Osteoblast (primary cell): ENCODE measurements at places on chromosomes 16 and 17.

- no peaks in the 10 kb centered on the region for H3K27me3 ChIP-seq
- peak; percentile 84 for DNase-seq
- H3K36me3 ChIP-seq: no peaks in the 10 kb centered on the region
- peak overlapping the region; percentile 56 for H3K27ac ChIP-seq
- no peak overlapping the region for H3K4me3 ChIP-seq
- peaks cover 18% of the 10 kb centered on the region for H3K4me1 ChIP-seq
Measured at GRCh38 chr16:89343501-89344457, 126.3 kb downstream of the ZNF778 start.

DNA sequence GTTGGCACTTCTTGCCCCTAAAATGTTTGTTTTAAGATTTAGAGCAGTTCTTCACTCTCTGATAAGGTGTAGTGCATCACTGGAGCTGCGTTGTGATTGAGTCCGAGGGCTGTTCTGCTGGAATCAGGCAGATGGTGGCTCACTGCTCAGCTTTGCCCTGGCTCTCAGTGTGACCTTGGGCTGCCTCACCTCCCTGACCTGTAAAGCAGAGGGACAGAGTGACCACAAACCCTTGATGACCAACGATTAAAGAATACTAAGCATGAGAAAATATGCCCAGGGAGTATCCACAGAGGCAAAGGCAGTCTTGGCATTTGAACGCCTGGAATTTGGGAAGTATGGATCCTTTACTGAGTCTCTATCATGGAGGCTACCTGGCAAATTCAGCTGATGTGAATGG, 18.1 kb downstream of the CMIP start:
- DNase-seq: peak; percentile 36
- no peaks in the 10 kb centered on the region for H3K27me3 ChIP-seq
- no peak overlapping the region for H3K27ac ChIP-seq
- H3K4me1 ChIP-seq: peaks cover 16% of the 10 kb centered on the region
- no peak overlapping the region for H3K4me3 ChIP-seq

GRCh38 chr17:71084219-71084618, 914.9 kb downstream of the KCNJ2 start:
- H3K4me3 ChIP-seq: no peak overlapping the region
- no peaks in the 10 kb centered on the region for H3K27me3 ChIP-seq
- no peak overlapping the region for H3K27ac ChIP-seq
- DNase-seq: no peak
- H3K36me3 ChIP-seq: no peaks in the 10 kb centered on the region

DNA sequence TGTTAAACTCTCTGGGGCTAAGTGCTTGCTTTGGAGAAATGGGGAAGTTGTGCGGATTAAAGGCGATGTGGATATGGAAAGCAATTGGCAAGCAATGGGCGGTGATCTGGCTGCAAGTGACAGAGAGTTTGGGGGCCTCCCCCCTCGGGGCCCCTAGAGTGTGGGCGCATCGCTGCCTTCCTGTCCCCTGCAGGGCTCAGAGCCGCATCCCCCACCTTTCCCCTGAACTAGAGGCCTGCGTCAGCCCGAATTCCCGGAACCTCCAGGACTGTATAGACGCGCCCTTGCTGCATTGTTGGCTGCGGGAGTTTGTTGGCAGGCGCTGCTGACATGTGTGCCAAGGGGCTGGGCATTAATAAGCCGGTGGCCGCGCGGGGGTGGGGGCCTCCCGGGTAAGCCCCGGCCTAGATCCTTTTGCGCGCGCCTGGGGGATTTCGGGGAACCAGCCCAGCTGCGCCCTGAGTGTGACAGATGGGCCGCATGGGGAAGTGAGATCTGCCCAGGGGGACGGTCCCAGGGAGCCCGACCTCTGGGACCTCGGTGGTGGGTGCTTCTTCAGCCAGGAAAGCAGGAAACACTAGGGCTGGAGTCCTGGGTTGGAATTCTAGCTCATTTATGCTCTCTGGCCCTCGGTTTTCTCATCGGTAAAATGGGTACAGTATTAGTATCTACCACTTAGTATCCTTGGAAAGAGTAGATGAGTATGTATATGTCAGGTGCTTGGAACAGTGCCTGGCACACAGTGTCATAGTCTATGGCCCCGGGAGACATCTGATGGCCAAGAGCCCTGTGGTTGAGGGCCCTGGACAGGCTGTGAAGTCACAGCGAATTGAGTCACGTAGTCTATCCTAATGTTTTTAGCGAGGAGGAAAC, 1.0 kb downstream of the EEF2K start:
- H3K27me3 ChIP-seq: no peaks in the 10 kb centered on the region
- peak overlapping the region; percentile 85 for H3K4me3 ChIP-seq
- DNase-seq: peak; percentile 94
- peak overlapping the region; percentile 71 for H3K27ac ChIP-seq
- H3K4me1 ChIP-seq: peaks cover 11% of the 10 kb centered on the region

DNA sequence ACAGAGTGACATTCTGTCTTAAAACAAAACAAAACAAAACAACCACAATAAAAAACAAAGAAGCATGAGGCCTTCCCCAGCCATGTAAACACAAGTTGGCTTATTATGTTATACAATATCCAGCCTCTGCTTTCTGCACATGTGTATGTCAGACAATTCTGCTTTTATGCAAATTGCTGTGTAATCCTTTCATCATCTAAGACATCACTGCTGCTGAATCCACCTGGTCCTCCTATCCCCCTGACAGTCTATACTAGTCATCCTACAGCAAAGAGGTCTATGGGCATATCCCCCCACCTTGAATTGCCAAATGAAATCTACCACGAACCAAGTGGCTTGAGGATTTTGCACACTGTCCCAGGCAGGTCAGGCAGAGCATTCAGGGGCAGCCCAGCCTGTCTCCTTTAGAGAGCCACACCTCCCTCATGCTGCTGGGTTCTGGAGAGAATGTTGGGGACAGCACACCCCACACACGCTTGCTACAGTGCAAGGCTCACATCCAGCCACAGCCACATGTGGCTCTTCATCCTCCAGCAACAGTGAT, 339.6 kb upstream of the CDH5 start:
- H3K27me3 ChIP-seq: no peaks in the 10 kb centered on the region
- DNase-seq: no peak

DNA sequence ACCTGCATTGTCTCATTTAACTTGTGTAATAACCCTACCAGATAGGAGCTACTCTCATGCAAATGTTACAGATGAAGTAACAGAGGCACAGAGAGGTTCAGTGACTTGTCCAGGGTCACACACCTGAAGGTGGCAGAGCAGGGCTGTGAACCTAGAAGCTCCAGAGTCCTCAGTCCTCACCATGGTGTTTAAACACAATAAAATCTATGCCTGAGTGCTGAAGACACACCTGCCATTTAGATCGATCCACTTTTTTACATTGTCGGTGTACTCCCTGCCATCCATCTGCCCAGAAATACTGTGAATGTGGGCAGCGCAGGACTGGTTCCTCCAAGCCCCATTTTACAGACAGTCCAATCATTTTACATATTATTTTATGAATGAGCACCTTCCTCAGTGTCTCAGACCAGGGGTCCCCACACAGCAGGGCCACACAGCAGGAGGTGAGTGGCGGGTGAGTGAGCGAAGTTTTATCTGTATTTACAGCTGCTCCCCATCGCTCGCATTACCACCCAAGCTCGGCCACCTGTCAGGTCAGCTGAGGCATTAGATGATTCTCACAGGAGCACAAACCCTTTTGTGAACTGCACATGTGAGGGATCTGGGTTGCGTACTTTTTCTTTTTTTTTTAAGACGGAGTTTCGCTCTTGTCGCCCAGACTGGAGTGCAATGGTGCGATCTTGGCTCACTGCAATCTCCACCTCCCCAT, 5.6 kb downstream of the IL4R start:
- H3K4me3 ChIP-seq: no peak overlapping the region
- H3K27me3 ChIP-seq: no peaks in the 10 kb centered on the region
- no peak overlapping the region for H3K27ac ChIP-seq
- DNase-seq: no peak

DNA sequence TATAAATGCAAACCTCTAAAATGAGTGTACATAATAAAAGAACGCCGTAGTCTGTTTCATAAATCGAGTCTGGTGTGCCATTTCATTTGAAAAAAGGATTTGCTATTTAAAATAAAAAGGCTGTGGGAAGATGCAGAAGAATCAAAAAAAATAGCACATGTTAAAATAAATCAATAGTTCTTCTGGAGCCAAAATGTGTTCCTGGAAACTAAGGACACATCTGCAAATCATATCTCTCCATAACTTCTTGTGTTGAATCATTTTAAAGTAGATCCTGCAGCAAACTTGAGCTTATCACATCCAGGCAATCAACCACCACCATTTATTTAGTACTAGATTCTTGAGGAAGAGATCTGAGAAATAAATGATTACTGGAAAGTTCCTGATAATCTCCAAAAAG, 29.0 kb downstream of the XPO6 start:
- peaks cover 59% of the 10 kb centered on the region for H3K4me1 ChIP-seq
- no peak overlapping the region for H3K4me3 ChIP-seq
- peaks cover 10% of the 10 kb centered on the region for H3K36me3 ChIP-seq
- no peaks in the 10 kb centered on the region for H3K27me3 ChIP-seq

GRCh38 chr17:69858460-69858859, 216.6 kb upstream of the KCNJ16 start:
- H3K36me3 ChIP-seq: no peaks in the 10 kb centered on the region
- no peak overlapping the region for H3K4me3 ChIP-seq
- H3K27ac ChIP-seq: no peak overlapping the region

DNA sequence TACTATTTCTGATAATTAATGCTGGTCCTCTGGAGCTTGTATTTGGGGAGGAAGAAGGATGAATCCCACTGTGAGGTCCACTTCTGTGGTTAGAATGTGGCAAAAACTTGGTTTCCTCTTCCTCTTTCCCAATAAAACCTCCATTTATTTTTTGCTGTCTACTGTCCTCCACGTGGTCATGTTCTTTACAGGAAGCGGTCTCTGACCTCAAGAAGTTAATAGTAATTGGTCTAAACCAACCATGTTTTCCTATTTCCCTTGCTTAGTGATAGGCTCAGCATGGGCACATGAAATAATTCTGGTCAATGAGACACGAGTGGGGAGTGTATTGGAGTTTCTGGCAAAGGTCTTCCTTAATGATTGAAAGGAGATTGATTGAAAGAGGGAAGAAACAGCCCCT, 33.9 kb downstream of the CHP2 start:
- DNase-seq: no peak
- no peaks in the 10 kb centered on the region for H3K36me3 ChIP-seq
- H3K4me1 ChIP-seq: no peaks in the 10 kb centered on the region

DNA sequence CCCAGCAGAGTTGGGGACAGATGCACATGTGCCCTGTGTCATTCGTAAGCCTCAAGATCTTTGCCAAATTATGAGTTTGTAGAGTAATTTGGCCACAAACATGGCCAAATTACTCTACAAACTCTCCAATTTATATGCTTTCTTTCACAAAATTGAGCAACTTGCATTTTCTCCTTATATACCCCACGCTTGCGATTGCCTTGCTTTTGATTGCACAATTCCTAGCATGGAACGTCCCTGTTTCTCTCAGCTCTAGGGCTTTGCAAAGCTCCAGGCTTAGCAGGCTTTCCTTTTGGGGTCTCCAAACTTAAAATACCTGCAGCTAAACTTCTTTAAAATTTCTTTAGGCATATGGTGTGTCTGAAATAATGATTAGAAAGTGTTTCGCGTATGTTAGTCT, 28.5 kb upstream of the MAF start:
- H3K4me3 ChIP-seq: no peak overlapping the region
- H3K27me3 ChIP-seq: no peaks in the 10 kb centered on the region
- DNase-seq: no peak
- H3K4me1 ChIP-seq: peaks cover 12% of the 10 kb centered on the region

DNA sequence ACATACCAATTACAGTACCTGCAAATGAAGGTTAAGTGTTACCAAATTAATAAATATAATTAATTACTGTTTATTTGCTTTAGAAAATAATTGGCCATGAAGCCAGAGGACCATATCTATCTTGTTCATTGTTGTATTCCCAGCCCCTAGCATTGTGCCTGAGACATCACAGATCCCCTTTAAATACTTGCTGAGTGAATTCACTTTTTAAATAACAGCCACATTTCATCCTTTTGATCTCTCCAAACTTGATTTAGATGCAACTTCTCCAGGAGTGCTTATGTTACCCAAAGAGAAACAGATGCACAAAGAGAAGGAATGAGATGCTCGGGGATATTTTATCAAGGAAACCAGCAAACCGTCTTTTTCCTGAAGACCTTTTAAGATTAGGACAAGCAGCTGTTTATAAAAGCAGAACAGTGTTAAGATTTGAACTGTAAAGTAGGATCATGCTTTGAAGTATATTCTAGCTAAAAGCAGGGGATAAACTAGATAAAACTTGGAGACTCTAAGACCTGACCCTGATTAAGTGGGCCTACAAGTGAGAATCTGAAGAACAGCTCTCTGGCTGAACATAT, 66.3 kb downstream of the CHD9 start:
- H3K4me1 ChIP-seq: no peaks in the 10 kb centered on the region
- H3K36me3 ChIP-seq: no peaks in the 10 kb centered on the region
- H3K4me3 ChIP-seq: no peak overlapping the region
- no peak for DNase-seq
- no peaks in the 10 kb centered on the region for H3K27me3 ChIP-seq
- no peak overlapping the region for H3K27ac ChIP-seq

DNA sequence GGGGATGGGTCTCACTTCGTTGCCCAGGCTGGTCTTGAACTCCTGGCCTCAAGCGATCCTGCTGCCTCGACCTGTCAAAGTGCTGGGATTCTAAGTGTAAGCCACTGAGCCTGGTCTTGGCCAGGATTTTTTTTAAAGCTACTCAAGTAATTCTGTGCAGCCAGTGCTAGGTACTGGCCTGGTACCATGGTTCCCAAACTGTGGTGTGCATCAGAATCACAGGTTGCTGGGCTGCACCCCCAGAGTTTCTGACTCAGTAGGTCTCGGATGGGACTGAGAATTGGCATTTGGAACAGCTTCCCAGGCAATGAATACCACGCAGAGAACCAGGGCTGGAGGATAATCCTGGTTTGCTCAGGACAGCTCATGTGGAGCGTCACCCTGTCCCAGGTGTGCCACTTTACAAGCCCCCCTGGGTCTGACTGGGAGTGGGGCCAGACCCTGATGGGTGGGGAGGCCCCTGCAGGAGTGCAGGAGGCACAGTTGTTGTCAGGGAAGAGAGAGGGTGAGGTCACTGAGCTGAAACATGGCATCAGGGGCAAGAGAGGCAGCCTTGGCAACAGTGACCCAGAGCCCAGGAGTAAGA, 10.7 kb upstream of the MRPS23 start:
- no peaks in the 10 kb centered on the region for H3K36me3 ChIP-seq
- H3K4me3 ChIP-seq: no peak overlapping the region
- DNase-seq: peak; percentile 26
- no peaks in the 10 kb centered on the region for H3K27me3 ChIP-seq
- H3K27ac ChIP-seq: no peak overlapping the region

- peaks cover 16% of the 10 kb centered on the region for H3K4me1 ChIP-seq
- no peaks in the 10 kb centered on the region for H3K27me3 ChIP-seq
- H3K4me3 ChIP-seq: no peak overlapping the region
- H3K27ac ChIP-seq: no peak overlapping the region
- DNase-seq: peak; percentile 26
Measured at GRCh38 chr17:32484628-32485027, 2.2 kb upstream of the CDK5R1 start.
